Ovary (tissue), 10 donors: ENCODE measurements at places on chromosomes 7 and 10. TPM values are rescaled to one million over a fixed set of nuclear protein-coding genes. Genes with fewer than 3 reads are reported as not detected.
A peak's percentile ranks its signal among the peaks of the same experiment; 100 is the strongest.

Gene EGR2
- total RNA-seq = 0.48 TPM

Gene OR13A1
- total RNA-seq = 0.08 TPM

Gene RHOBTB1
- 22.4 TPM for total RNA-seq

DNA sequence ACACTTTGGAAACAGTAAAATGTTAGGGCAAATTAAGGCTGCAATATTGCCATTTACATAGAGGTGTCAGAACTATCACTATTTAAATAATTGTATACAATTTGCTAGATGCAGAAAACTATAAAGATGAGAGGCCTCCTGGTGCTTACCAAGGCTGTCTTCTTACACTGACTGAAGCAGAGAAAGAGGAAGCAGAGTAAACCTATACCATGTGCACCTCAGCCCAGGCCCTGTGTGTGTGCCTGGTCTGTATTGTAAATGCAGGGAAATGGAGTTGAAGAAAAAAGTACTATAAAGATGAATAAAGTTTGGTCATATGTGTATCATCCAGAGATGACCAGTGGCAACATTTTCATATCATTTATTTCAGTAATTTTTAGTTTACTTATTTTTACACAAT lies 29.2 kb downstream of the ELMO1 start:
- DNase-seq = no peak

GRCh38 chr10:24920907-24921881 lies 31.2 kb downstream of the PRTFDC1 start:
- DNase-seq = peak; percentile 54

DNA sequence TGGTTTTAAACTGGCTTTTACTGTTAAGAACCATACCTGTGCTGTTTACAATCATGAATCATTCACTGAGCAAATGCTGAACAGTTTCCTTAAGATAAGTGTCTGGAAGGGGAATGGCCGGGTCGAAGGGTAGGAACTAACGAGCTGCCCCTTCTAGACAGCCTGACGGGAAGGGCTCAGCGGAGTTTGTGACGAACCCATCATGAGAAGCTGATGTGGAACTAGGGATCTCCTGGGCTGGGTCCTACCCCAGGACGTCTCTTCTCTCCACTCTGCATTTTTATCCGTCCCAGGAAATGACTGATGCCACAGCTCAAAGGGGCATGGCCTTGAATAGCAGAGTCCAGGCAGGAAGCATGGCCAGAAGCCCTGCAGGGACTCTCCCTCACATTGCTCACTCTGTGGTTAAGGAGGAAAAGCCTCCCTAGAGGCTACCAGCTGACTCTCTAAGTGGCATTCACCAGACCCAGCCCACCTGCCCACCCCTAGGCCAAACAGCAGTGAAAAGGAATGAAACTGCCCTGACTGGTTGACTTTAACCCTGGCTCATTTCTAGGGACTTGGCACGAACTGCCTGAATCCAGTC lies 112.0 kb downstream of the PFKFB3 start:
- DNase-seq = no peak
